ENCODE measurements at places on chromosomes 13 and 19. TPM values are rescaled to one million over a fixed set of nuclear protein-coding genes. Genes with fewer than 3 reads are reported as not detected.

PROZ gene
- total RNA-seq, result not detected

FFAR3 gene
- total RNA-seq, result not detected

- no peaks in the 10 kb centered on the region for H3K27me3 ChIP-seq
- H3K36me3 ChIP-seq, result peaks cover 4% of the 10 kb centered on the region
- H3K27ac ChIP-seq, result peak overlapping the region; percentile 69
- H3K4me3 ChIP-seq, result no peak overlapping the region
- peak; percentile 65 for DNase-seq
- peaks cover 42% of the 10 kb centered on the region for H3K4me1 ChIP-seq
Measured at GRCh38 chr19:48928164-48929025, 5.1 kb upstream of the DHDH start.

ZNF578 gene
- total RNA-seq, result 0.45 TPM

DNA sequence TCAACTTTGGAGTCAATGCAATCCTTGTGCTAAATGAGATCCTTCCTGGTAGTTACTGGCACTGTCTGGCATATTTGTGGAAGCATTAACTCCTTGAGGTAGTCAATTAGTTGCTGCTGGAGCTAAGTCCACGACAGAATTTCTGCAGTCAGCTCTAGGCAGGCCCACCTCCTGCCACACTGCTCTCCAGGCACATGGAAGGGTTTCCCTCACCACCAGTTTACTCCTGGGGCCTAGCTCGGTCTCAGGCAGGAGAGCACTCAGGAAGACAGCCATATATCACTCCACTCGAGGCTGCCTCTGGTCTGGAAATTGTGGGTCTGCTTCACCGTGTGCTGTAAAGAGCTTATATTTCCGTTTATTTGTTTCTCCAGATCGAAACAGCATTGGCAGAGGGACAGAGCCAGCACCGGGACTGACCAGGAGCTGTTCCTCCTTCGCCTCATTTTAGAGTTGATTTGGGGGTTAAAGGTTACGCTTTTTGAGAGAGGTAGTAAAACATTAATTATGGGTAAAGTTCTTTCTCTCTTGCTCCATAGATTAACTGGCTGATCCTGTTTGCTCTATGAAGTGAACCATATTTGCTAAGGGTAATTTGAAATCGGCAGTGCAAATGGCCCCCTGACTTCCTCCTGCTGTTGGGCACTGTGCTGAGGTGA is 20.6 kb upstream of the GTF3A start:
- no peak overlapping the region for H3K4me3 ChIP-seq
- no peaks in the 10 kb centered on the region for H3K27me3 ChIP-seq
- peaks cover 22% of the 10 kb centered on the region for H3K4me1 ChIP-seq
- H3K36me3 ChIP-seq, result no peaks in the 10 kb centered on the region
- DNase-seq, result peak; percentile 79

DNA sequence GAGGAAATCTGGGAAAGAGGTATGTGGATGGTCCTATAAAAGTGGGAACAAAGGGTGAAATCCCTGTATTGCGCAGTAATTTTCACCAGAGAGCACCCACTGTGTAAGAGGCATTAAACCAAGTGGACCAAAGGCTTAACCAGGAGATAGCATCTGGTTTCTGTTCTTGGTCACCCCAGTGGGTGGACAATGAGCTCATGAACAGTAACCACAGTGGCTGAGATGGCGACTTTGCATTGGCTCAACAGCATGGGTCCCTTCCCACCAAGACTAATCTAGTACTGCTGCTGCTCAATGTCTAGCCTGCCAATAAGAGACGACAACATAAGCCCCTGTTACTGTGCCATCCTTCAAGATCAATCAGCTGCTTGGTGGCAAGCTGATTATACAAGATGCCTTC is 36.6 kb downstream of the CCDC169 start:
- DNase-seq, result no peak
- H3K4me3 ChIP-seq, result no peak overlapping the region
- H3K4me1 ChIP-seq, result no peaks in the 10 kb centered on the region
- H3K36me3 ChIP-seq, result no peaks in the 10 kb centered on the region
- no peaks in the 10 kb centered on the region for H3K27me3 ChIP-seq

GRCh38 chr13:30863231-30863630 is 42.8 kb upstream of the MEDAG start:
- H3K4me3 ChIP-seq, result no peak overlapping the region
- H3K36me3 ChIP-seq, result no peaks in the 10 kb centered on the region
- H3K27ac ChIP-seq, result peak overlapping the region; percentile 78
- no peaks in the 10 kb centered on the region for H3K27me3 ChIP-seq
- DNase-seq, result no peak

GRCh38 chr19:31249217-31249616 is 100.0 kb downstream of the TSHZ3 start:
- H3K36me3 ChIP-seq, result no peaks in the 10 kb centered on the region
- H3K4me1 ChIP-seq, result no peaks in the 10 kb centered on the region
- H3K27ac ChIP-seq, result no peak overlapping the region
- H3K4me3 ChIP-seq, result no peak overlapping the region
- DNase-seq, result no peak
- H3K27me3 ChIP-seq, result no peaks in the 10 kb centered on the region

WIZ gene
- 15.2 TPM for total RNA-seq

DNA sequence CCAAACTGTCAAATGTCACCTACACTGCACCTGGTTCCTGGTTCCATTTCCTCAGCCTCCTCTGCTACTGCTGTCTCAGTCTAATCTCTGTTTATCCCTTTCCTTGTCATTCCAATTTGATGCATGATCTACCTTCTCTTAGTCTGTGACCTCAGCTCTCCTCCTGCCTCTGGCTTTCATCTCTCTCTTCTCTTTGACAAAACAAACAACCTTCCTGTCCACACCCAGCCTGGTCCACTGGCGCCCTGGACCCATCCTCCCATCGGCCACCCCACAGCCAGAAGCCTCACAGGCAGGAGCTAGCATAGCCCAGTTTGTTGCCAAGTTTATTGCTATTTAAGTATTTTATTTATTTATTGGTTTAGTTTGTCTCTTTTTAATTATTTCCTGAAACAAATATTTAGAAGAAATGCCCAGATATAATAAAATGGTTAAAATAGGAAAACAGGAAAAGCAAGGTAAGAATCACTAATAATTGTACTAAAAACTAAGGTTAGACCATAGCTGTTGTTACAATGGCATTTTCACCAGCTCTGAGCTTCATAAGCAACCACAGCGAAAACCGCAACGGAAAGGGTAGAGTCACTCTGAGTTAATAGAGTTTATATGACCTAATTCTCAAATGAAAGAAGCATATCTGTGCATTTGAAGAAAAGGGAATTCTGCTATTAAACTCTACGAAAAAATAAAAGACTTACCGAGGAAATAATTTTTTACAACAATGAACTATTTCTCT is 68.6 kb downstream of the EFNB2 start:
- no peak overlapping the region for H3K27ac ChIP-seq
- H3K4me1 ChIP-seq, result no peaks in the 10 kb centered on the region
- DNase-seq, result no peak
- H3K36me3 ChIP-seq, result no peaks in the 10 kb centered on the region
- H3K27me3 ChIP-seq, result no peaks in the 10 kb centered on the region
- no peak overlapping the region for H3K4me3 ChIP-seq

ICAM3 gene
- 7.0 TPM for total RNA-seq

DNA sequence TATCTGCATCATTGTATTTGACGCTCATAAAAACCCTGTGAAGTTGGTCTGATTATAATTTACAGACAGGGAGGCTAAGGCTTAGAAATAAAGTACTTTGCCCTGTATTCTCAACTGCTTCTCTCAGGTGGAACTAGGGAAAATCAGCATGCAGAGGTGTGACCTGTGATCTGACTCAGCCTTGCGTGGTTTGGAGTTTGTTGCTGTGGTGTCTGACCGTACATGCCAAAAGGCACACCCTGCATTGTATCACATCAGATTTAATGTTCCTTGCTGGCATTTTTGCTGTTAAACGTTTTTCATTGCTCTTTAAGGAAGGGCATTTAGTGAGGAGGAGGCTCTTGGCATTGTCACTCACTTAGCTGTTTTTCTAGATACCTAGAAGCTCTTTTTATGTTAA is 58.8 kb upstream of the C1QTNF9B start:
- no peaks in the 10 kb centered on the region for H3K27me3 ChIP-seq
- H3K4me3 ChIP-seq, result no peak overlapping the region
- H3K27ac ChIP-seq, result no peak overlapping the region
- no peaks in the 10 kb centered on the region for H3K36me3 ChIP-seq

- no peak for DNase-seq
- no peaks in the 10 kb centered on the region for H3K4me1 ChIP-seq
- no peaks in the 10 kb centered on the region for H3K36me3 ChIP-seq
- no peak overlapping the region for H3K4me3 ChIP-seq
- H3K27ac ChIP-seq, result no peak overlapping the region
Measured at GRCh38 chr13:80036845-80037504, 304.0 kb downstream of the SPRY2 start.

DNA sequence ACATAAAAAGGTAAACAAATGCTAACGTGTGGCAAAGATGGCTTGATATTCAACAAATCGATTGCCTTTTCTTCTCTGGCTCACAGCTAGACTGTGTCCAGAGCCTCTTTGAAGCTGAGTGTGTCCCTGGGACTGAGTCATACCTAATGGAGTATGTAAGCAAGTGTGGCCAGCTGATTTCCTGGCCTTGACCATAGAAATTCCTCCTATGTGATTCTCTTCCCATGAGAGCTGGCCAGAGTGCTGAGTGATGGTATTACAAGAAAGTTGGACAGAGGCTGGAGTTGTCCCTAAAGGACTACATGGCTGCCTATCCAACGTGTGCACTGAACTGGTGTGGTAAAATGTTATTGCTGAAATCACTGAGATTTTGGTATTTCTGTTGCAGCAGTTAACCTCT is 320.1 kb upstream of the SLC10A2 start:
- H3K36me3 ChIP-seq, result no peaks in the 10 kb centered on the region
- peak; percentile 21 for DNase-seq
- no peak overlapping the region for H3K27ac ChIP-seq
- H3K4me1 ChIP-seq, result no peaks in the 10 kb centered on the region

DNA sequence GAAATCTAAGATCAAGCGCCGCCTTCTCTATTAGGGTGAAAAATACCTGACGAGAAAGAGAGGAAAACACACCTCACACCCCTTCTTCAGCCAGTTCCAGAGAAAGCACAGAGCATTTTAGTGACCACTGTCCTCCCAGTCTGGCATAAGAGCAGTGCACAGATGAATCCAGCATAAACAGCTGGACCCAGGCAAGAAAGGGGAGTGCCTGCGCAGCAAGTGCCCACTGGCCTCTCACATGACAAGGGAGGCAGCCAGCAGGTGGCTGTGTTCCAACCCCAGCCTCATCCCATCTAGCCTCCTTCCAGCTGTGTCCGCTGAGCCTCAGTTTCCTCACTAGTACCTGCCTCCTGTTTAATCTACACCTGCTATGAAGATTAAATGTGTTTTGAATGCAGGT is 8.0 kb downstream of the MED26 start:
- no peak overlapping the region for H3K27ac ChIP-seq
- H3K4me3 ChIP-seq, result no peak overlapping the region
- no peak for DNase-seq
- H3K27me3 ChIP-seq, result no peaks in the 10 kb centered on the region

IL12RB1 gene
- 9.3 TPM for total RNA-seq

DNA sequence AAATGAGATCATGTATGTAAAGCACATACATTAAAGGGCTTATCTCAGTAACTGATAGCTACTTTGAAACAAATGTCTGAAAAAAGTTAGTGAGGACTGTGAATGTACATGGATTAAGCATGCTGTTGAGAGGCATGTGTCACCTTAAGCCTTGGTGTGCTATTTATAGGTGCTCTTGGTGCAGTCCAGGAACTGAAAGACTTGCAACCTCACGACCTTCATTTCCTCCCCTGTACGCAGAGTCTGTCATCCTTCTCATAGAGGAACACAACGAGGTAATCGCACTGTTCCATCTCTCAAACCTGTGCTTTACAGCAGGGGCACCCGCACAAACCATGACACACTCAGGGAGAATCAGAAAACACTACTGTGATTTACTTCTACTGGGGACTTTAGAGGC is 65.6 kb downstream of the UFM1 start:
- no peak for DNase-seq
- H3K36me3 ChIP-seq, result no peaks in the 10 kb centered on the region
- H3K27ac ChIP-seq, result no peak overlapping the region
- no peaks in the 10 kb centered on the region for H3K27me3 ChIP-seq

- H3K4me3 ChIP-seq, result peak overlapping the region; percentile 90
- H3K4me1 ChIP-seq, result peaks cover 52% of the 10 kb centered on the region
- H3K27me3 ChIP-seq, result no peaks in the 10 kb centered on the region
- peak; percentile 80 for DNase-seq
Measured at GRCh38 chr13:29594303-29594709, 1.2 kb downstream of the SLC7A1 start.

- peaks cover 37% of the 10 kb centered on the region for H3K36me3 ChIP-seq
- no peaks in the 10 kb centered on the region for H3K27me3 ChIP-seq
- no peak within 1 kb of the TSS for H3K27ac ChIP-seq
- no peaks in the 10 kb centered on the region for H3K4me1 ChIP-seq
- H3K4me3 ChIP-seq, result no peak within 1 kb of the TSS
Measured at GRCh38 chr19:35666251-35666913, at the start of gene UPK1A. Gene UPK1A (plus strand): TSS chr19:35666517. CDS start chr19:35666813, 296 bp downstream.

PEG3 gene
- 5.4 TPM for total RNA-seq

GRCh38 chr19:18364826-18365528 is 21.0 kb upstream of the GDF15 start:
- H3K36me3 ChIP-seq, result peaks cover 61% of the 10 kb centered on the region
- peaks cover 38% of the 10 kb centered on the region for H3K4me1 ChIP-seq
- peak; percentile 92 for DNase-seq
- H3K27ac ChIP-seq, result peak overlapping the region; percentile 87
- no peak overlapping the region for H3K4me3 ChIP-seq

All from stomach (tissue), 19 donors.